ENCODE measurements at places on chromosomes 5 and 9.

DNA sequence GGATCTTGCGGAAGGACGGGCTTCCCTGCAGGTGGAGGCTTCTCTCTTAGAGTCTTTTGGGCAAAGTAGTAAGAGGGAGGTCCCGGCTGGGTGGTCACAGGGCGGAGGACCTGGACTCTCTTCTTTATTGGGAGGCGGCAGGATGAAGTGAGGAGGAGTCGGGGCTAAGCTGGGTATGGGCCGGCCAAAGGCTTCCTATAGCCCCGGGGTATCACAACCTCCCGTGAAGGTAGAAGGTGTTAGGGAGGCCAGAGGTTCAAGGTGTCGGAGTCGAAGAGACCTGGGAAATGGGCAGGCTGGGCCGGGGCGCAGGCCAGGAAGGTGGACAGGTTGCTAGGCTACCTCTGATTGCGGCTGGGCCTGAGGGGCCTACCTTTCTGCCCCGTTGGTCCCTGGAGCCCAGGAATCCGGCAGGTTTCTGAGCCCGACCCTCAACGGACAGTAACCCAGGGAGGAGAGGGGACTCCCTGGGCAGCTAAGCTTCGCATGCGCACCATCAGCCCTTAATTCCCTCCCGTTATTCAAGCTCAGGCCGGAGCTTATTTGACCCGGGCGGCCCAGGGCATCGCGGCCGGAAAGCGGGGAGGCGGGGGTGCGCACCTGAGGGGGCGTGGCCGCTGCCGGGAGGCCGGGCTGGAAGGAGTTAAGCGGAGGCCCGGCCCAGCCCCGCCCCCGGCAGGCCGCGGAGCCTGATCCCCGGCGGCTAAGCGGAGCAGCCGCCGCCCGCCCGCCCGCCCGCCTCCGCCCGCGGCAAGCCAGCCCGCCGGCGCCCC is at the start of gene TESK1:
TSS of gene TESK1 (plus strand) at position 685 of the 773 bp plus-strand sequence. CDS start 358 bp downstream, outside the sequence.
- DNase-seq: peak; percentile 85

- no peak for DNase-seq
Measured at GRCh38 chr5:31758803-31759425, 120.0 kb downstream of the PDZD2 start.

DNA sequence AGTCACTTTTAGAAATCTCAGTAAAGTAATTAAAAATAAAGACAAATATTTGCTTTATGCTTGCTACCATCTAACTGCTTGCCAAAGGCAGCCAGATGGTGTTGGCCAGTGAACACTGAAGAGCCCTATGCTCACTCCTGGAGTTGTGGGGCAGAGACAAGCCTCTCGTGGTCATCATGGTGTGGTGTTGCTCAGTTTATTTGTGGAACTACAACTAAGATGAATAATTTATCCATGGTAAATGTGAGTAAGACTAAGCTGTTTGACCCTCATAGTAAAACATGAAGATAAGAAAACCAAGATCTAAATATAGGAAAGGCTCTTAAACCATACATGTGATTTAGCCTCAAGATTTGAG is 100.7 kb downstream of the PDE8B start:
- no peak for DNase-seq

DNA sequence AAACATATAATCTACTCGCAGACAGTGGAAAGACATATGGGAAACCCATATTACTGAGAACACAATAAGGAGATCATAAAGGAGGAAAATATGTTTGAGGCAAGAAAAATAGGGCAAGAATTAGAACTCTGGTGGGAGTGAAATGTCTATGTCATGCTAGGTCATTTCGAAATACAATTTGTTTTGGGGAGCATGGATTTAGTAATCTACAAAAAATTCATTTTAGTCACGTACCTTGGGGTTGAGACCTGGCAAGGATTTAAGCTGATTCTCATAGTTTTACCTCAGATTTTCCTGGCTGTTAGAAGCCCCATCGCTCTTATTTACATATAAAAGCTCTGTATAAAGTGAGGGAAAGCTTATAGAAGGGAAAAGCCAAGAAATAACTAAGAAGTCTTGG is 11.5 kb upstream of the CSNK1G3 start:
- no peak for DNase-seq

DNA sequence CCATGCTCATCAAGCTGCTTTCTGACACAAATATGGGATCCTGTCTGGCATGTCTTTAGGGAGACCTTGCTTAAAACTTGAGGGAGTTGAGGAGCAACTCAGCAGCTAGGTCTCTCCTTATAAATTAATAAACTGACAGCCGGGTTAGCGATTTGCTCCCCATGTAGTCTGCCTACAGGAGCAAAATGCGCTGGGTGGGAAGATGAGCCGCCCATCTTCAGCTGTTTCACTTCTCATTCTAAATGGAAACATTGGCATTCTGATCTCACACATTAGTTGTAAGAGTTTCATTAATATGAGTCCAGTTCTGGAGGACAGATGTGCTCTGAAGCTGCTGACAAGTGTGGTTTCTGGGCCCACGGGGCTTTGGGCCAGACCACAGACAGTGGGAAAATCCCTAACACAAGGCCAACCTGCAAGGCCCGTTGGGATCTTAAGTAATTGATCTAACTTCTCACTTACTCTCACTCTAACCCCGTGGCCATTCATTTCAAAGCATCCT is 197.0 kb downstream of the MCTP1 start:
- no peak for DNase-seq

- DNase-seq: no peak
Measured at GRCh38 chr5:2014058-2014610, 131.4 kb upstream of the IRX4 start.

DNA sequence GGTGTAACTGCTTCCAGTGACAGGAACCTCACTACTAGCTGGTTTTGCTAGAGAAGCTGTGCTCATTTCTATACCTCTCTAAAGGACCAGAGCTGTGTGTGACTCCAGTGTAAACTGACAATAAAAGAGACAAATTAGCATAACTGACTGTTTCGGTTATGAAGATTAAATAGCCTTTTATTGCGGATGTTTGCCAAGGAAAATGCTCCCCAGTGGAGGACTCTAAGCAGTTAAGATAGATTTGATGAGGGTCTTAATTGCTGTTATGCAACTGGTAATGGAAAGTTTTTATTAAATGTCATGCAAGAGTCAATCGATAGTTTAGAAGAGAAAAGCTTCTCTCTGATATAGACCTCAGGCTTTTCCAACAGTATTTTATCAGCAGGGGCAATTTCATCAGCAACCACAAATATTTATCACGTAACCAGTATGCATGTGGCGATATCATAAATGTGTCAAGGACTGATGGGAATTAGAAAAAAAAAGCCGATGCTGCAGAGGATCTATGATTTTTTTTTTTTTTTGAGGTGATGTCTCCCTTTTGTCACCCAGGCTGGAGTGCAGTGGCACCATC is 275.2 kb upstream of the DMAC1 start:
- DNase-seq: no peak

DNA sequence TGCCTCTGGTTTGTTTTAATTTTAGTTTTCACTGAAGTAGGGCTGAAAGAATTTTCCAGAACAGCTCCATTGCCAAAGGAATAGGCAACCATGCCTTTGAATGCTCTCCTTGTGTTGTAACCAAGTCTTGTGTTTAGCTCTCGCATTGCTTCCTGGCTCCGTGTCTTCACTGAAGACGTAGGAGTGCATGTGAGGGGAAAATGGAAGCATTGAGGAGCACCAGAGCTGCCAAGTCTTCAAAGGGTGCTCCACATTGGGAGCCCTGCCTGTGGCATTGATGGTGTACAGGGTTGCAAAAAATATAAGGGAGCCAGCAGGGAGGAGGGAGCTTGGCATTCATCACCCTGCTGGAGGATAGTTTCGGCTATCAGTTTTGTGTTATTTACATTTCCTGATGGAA is 86.6 kb downstream of the NTRK2 start:
- DNase-seq: no peak

GRCh38 chr5:95733107-95733665 is 2.0 kb downstream of the RHOBTB3 start:
- DNase-seq: no peak

DNA sequence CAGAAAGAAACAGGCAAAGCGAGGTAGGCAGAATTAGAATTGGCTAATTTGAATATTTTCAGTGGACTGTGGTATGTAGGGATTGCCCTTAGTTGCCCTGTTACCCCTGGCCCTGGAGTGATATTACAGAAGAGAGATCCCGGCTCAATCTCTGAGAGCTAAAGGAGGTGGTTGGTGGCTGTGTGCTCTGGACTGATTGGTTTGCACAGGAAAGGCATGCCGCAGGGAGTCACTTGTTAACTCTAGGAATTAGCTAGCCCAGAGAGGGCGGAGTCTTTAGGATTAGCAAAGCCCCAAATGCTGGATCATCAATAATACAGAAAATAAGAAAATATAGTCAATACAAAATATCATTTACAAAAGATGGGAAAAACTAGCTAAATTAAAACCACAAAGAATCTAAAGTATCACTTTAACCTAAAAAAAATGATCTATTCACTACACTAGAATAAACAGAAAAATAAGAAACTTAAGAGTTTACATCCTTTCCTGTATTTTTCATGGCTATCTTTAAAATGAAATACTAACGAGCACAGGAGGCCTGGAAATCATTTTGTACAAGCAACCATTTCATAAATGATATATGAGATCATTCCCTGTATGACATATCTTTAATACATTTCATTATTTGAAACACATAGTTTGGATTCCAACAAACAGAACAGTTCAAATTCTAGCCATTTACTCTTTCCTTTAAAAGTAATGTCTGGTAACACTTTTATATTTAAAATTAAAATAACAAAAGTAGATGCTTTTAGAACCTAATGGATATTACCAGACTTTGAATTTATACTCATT is 71.1 kb downstream of the GNAQ start:
- DNase-seq: no peak

GRCh38 chr5:31596354-31596753 is 42.6 kb upstream of the PDZD2 start:
- no peak for DNase-seq

- no peak for DNase-seq
Measured at GRCh38 chr5:44747396-44747795, 61.4 kb upstream of the MRPS30 start.

DNA sequence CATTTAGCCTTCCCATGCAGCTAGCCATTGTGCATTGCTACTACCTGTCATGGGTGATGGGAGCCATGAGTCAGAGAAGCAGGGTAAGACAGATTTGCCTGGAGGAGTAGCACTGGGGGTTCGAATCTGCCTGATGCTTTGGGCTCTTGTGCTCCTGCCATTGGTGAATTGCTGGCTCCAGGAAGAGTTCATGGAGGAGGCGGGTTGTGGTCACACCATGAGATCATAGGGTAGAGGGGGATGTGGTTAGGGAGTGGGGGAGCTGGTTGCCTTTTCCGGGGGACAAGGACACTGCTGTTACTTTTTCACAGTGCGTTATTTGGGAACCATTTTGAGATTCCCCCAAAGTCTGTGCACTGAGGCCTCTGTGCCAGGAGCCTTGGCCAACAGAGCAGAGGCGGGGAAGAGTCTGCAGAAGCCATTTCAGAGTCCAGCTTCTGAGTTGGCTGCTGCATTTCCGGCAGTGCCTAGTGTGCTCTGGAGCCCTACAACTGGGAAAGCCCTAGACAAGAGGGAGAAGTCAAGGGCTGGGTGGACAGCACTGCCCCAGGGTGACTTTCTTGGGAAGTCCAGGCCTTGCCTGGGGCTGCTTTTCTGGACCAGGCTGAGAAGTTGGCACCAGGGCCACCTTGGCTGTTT is 6.2 kb downstream of the ANGPTL2 start:
- no peak for DNase-seq

DNA sequence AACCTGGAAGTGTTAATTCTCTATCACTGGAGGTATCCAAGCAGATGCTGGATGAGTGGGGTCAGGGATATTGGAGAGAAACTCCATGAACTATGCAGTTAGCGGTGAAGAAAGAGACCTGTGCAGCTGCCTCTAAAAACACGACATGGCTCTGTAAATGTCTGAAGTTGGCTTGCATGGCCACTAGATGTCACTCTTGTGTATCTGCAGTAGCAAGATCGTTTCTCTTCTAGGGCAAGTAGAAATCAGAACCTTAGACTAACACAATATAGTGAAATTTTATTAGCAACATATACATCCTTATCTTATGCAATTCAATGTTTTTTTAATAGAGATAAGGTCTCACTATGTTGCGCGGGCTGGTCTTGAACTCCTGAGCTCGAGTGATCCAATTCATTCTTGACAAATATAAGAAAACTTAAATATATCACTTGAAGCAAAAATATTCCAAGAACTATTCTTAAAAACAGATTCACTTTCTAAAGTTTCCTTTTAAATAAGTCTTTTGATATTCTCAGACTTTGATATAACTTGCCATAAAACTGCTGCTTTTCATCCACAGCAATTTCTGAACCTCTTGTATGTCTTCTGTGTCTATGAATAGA is 2.9 kb downstream of the OR2S2 start:
- DNase-seq: peak; percentile 95

- DNase-seq: no peak
Measured at GRCh38 chr5:39192450-39193160, 26.8 kb downstream of the FYB1 start.

- no peak for DNase-seq
Measured at GRCh38 chr5:76805821-76806505, 12.9 kb upstream of the F2RL1 start.

DNA sequence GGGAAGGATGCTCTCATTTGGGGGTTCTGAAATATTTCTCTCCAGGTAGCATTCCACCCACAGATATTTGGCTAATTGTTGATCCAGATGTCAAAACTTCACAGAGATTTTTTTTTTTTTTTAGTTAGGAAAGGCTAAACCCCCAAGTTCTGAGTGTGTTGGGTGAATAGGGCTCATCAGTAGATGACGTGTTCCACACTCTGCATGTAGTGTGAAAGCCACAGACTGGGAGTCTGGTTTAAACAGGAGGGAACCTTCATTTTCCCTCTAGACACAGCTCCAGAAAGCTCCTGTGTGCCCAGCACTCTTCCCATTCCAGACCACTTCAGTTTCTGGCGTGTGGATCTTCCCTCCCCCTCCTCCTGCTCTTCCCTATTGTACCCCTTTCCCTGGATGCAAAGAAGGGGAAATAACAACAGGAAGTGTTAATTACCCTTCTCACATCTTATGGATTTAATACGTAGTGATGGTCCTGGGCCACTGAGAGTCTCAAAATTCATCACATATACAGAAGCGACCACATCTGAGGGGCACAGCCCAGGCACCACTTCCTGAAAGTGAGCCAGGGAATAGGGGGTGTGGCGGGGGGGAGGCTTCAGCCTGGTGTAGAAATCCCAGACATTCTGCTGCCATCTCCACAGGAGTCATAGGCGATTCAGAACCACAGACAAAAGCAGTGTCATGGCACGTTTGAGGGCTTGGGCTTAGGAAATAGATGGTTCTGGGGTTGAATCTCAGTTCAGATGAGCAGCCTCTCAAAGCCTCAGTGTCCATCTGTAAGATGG is 65.1 kb downstream of the DAP start:
- DNase-seq: no peak

DNA sequence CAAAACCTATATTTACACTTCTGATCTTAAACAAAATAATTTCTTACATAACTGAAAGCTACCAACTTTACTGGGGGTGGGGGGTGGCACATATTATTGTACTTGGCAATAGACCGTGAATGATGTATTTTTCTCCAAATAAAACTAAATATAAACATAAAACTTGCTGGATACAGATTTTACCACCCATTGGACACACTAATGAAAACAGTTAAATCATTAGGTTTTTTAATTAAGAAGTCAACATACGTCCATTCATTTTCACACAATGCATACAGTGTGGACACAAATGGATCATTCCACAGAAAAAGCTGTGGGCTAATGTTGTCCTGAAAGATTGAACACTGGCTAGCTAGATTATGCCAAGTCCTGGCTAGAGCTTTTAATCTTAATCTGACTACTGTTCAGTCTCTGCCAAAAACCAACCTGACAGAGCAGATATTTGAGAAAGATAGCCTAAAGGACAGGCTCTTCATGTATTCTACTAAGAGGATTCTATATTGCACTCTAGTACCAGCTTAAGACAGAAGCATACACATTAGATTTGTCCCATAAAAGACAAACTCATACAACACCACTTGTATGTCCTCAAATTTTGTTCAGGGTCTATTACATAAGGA is 118.1 kb downstream of the SIL1 start:
- DNase-seq: no peak

Measured in spinal cord (tissue), 10 donors.